Stimulated activated CD8-positive, alpha-beta memory T cell treated with anti-CD3 and anti-CD28 coated beads, Interleukin-2, amount 100 ng/mL, for 1 hour (primary cell): ENCODE measurements at places on chromosomes 2 and 18.
A peak's percentile ranks its signal among the peaks of the same experiment; 100 is the strongest.

DNA sequence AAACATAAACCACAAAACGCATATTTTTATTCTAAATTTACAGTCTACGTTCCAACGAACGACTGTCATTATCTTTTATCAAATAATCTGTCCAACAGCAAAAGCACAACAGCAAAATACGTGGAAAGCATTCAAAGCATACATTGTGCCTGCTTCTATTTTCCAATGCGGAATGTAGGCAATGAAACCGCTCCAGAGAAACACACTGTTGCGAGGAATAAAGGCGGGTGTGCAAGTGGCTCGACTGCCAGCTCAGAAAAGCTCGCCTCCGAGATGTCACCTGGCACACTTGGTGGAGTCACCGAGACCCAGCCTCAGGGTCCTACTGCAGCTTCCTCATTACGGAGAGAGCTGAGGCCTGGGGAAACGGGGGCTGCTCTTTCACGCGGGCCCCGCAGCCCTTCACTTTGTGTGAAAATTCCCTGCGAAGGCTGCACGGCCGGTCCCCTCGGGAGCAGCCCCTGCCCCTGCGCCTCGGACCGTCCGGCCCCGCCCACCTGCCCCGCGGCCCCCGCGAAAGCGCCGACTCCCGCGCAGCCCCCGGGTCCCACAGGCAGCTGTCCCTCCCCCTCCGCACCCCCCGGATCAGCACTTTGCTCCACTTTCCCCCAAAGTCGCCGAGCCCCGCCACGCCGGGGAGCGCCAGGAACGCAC lies 752 bp downstream of the MGAT4A start:
- DNase-seq, result peak; percentile 24

DNA sequence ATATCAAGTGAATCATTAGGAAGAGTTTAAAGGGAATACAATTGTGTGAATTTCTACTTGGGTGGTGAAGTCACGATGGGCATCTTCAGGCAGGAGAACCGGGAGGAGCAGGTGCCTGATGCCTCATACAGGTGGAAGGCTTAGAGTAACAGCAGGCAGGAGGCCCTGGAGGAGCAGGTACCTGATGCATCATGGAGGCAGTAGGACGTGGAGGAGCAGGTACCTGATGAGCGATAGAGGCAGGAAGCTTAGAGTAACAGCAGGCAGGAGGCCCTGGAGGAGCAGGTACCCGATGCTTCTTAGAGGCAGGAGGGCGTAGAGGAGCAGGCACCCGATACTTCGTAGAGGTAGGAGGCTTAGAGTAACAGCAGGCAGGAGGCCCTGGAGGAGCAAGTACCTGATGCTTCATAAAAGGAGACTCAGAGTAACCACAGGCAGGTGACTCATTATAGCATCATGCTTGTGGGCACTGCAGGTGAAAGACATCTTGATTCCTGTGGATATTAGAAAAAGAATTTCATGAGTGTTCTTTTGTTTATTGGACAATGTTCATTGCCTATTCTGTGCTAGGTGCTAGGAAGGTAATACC lies 133.9 kb downstream of the ATP9B start:
- no peak for DNase-seq

GRCh38 chr2:179596018-179596417 lies 265.4 kb downstream of the ZNF385B start:
- DNase-seq, result no peak

- DNase-seq, result no peak
Observed at GRCh38 chr2:62713837-62714236, 8.3 kb downstream of the EHBP1 start.

- no peak for DNase-seq
Observed at GRCh38 chr2:118752762-118753429, 94.6 kb downstream of the EN1 start.
